SK-N-SH (cell line): ENCODE measurements at places on chromosomes 2 and 18.

DNA sequence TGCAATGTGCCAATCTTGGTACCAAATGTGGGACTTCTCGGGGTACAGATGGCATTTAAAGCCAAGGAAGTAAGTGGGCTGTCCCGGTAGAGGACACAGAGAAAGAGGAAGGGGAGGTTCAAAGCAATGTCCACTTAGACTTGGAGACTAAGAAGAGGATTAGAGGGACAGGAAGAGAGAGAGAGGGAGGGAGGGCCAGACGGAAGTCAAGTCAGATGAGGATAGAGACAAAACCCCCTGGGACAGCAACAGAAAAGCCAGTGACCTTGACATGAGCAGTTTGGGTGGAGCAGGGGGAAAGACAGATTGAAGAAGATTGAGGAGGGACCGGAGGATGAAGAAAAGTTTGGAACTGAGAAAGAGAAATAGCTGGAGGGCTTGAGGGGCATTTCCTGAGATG, 164.5 kb downstream of the NCK2 start:
- no peak for DNase-seq

- no peak for DNase-seq
Measured at GRCh38 chr2:129764376-129765325, 214.8 kb upstream of the RAB6C start.

DNA sequence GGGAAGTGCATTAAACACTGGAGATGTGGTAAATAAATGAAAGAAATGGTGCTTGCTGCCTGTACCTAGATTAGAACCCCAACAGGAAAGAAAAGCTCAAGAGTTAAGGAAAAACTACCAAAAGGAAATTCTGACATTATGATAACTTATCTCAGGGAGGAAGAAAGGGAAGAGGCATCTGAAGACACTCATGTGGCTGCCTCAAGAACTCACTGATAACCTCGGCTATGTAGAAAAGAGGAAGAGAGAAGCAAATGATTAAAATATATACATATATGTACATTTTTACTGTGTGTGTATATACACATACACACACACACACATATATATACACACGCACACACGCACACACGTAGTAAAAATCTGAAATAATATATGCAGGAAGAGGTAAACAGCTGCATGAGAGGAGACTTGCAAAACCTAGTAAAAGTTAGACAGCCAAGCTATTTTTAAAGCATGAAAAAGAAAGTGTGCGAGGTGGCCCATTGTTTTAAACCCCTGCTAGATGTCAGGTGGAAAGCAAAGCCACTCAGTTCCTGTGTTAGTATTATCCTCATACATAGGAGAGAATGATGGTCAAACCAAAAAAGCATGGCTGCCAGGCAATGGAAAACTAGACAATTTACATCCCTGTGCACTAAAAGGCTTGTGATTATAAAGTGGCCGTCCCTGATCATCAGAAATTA, 483.0 kb upstream of the NRP2 start:
- no peak for DNase-seq

GRCh38 chr2:150137338-150138069, 350.0 kb downstream of the RND3 start:
- no peak for DNase-seq

- DNase-seq = no peak
Measured at GRCh38 chr18:77061281-77061945, 71.2 kb downstream of the MBP start.
